Hematopoietic multipotent progenitor cell treated with erythropoietin and hydrocortisone succinate and interleukin-3 and kit ligand, for 4 days (in vitro differentiated cells): ENCODE measurements at places on chromosomes 4 and X.
A peak's percentile ranks its signal among the peaks of the same experiment; 100 is the strongest.

DNA sequence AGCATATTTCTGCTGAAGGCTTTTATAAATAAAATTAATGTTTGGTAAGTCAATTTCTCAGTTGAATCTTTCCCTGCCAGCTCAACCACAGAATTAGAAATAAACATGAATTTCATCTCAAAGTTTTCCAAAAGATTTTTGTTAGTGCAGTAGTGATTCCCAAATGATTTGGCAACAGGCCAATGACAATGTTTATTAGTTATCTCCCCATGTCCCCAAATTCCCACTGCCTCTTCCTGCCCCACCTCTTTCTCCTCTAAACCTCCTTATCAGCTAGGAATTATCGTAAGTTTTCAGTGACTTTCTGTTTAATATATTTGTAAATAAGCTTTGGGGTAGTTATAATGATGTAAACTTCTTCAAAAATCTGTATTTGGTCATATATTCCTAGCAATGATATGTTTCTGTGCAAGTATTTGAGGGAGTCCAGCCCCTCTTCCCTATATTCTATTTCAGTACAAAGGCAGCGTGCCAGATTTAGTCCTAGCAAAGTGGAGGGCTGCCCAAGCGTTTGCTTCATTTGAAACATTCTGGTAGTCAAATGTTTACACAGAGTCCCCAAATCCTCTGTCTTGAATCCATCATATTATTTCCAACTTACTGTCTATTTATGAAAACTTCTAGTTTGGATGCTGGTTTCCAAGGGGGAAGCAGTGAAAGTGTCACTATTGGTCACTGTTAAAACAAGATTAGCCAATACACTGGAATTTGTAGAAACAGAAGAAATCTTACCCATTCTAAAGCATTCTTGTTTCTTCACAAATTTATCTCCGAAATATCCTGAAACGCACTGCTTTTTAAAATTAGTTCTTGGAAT lies 33.7 kb upstream of the ANKRD50 start:
- DNase-seq: no peak

GRCh38 chr4:107693132-107693531 lies 26.9 kb downstream of the PAPSS1 start:
- DNase-seq: peak; percentile 80

GRCh38 chr4:8879574-8879973 lies 7.9 kb upstream of the HMX1 start:
- no peak for DNase-seq

GRCh38 chr4:128346054-128346716 lies 58.6 kb upstream of the PGRMC2 start:
- no peak for DNase-seq
